Thyroid gland (tissue), 4 donors: ENCODE measurements at places on chromosomes 1 and 21. TPM values are rescaled to one million over a fixed set of nuclear protein-coding genes. Genes with fewer than 3 reads are reported as not detected.

DNA sequence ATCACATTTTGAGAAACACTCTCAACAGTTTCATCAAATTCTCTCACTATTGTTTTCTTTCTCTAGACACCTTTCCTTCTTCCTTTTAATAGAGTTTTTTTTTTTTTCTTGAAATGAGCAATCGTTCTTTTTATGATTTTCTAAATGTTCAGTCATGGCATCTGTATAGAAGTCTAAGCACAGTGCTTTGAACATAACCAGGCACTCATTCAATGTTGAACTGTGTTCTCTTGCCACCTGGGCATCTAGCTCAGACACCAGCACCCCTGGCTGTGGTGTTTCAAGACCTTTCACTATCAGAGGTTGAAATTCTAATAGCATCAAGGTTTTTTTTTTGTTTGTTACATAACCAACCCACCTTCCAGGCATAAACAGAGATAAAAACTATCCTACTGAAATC, 96.6 kb downstream of the DNM3 start:
- DNase-seq = no peak

GRCh38 chr1:116988908-116989307, 12.7 kb upstream of the CD101 start:
- DNase-seq = no peak

DNA sequence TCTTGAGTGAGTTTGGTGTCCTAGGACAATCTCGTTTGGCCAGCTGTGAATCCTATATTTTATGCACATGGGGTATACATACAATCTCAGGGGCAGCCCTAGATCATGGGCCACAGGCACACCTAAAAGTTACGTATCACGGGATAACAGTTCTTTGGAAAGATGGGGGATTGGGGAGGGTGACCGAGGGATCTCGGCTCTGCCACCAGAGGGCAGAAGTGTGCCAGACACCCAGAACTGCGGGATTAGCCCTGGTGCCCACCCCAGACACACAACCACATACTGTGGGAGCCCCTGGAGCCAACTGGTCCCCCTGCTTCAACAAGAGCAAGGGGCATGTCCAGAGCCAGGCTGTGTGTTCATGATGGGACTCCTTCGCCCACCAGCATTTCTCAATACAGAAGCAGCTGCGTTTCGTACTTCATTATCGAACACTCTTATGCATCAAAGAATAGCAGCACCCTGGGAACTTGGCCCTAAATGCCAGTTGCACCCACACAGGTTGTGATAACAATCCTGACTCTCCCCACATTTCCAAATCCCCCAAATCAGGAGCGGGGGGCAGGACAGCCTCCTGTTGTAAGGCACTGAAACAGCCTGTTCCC, 37.4 kb downstream of the TMCO4 start:
- peak; percentile 22 for DNase-seq

DNA sequence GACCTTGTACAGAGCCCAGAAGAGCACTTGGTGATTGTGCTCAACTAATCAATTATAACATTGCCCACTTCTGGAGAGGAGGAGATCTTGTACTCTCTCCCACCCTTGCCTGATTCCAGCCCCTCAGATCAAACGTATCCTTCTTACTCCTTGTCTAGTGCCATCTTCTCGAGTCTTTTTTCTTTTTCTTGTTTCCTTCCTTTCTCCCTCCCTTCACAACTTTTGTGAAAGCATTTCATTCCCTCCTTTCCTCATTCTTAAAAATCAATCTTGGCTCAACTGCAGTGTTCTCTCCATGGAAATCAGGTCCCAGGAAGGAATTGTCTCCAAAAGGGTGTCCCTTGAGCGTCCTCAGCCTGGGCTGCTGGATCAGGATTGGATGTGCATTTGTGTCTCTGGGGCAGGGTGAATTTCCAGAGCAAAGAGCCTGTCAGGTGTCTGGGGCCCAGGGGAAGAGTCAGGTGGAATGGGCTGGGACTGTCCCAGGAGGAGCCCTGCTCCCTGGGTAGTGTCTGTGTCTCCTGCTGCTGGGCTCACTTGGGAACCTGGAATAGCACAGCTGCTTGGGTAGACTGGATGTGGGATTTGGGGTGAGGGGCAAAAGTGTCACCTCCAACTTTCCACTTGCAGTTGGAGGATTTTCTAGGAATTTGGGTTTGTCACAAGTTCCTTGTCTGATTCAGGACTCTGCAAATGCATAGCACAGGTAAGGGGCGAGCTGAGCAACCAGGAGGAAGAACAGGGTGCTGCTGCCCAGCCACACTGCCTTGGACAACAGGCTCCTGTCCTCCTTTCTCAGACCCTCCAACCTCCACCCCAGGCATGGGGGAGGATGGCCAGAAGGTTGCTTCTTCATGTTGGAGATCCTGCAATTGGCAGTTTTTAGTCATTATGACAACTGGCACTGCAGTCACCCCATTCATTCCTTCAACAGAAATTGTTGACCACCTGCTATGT, 3.3 kb downstream of the SOX13 start:
- DNase-seq = no peak

GRCh38 chr1:11668516-11668915, 4.5 kb downstream of the FBXO6 start:
- DNase-seq = no peak

DNA sequence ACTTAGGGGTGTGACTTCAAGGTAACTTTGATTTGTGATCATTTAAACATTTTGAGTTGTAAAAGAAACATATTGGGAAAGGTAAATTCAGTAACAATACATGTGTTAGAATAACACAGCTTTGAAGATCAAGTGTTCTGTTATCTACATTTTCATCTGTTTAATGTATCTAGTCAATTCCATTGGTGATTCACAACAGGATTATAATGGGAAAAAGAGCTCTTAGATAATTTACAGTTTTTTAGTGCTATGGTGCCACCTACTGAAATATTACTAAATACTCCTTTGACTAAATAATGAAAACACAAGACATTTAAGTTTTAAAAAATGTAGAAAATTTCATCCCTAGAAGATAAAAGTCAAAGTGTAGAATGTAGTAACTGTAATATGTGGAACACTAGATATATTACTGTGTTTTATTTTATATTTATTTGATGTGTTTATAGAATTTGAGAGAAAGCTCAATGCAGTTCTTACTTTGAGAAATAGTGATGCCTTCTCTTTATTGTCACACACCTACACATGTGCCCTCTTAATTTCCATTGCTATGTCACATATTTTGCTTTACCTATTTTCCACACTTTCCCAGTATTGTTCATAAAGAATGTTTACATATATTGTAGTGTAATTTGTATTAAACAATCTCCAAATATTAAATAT, 47.4 kb downstream of the PTPRC start:
- DNase-seq = no peak

- DNase-seq = no peak
These were observed 57.4 kb downstream of the GALNT2 start for GRCh38 chr1:230124186-230125128.

DNA sequence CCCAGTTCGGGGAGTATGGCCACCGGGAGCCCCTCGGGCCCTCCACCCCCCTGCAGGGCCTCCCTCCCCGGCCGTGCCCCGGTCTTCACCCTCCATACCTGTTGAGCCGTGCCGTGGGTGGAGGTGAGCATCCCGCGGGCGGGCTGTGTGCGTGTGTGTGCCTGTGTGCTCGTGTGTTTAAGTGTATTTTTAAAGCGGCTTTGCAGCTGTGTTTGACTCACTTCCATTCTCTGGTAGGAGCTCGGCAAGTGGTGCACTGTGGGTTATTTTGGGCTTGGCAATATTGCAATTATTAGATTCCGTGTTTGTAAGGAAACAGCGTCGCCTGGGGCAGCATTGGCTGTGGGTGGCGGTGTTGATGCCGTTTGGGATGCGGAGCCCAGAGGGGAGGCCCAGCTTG, 20.3 kb upstream of the PLCH2 start:
- no peak for DNase-seq

DNA sequence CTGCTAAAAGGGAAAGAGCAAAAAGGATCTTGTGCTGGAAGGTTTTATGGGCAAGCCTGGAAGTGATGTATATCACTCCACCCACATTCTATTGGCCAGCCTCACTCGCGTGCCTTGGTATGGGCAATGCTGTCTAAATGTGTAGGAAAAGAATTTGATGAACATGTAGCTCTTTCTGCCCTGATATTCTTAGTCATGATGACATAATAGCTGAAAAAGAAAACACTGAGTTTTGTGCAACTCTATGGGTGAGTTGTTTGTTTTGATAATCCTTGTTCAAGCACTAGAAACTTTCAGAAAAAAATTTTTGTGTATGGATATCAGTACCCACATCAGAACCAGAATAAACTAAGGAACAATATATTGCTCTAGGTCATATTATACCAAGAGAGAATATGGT, 231.5 kb upstream of the ST6GALNAC5 start:
- DNase-seq = no peak

DNA sequence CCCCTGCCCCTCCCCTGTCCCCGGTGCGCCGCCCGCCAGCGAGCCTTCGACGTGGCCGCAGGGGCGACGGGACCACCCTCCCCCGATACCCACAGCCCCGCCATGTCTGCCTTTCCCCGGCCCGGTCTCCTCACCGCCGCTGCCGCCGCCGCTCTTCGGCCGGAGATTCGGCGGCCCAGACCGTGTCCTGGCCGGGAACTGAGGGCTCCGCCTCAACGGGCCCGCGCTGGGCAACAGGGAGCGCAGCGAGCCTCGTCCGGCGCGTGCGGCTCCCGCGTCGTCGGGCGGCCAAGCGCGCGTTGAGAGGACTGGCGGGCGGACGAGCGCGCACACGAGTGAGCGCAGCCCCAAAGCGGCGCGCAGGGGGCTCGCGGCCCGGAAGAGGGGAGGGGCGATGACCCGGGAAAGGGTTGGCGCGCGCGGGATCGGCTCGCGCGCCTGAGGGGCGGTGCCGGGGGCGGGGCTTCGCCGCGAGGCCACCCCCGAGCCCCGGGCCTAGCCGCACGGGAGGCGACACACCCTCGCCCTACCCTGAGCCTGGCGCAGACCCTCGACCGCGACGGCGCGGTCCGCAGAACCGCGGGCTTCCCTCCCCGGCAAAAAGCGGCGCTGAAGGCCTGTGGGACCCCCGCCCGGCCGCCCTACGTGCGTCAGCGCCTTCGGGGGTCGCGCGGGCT, at the start of gene BTG3:
Gene BTG3 (minus strand): TSS at position 337 of the 677 bp plus-strand sequence. CDS start 3,757 bp downstream, outside the sequence.
- DNase-seq = peak; percentile 81

GRCh38 chr1:21314743-21315396, 24.6 kb upstream of the ECE1 start:
- no peak for DNase-seq

GRCh38 chr1:44032170-44032790, 1.0 kb upstream of the SLC6A9 start:
- no peak for DNase-seq

GRCh38 chr1:78540048-78540447, 49.3 kb downstream of the PTGFR start:
- DNase-seq = no peak

DNA sequence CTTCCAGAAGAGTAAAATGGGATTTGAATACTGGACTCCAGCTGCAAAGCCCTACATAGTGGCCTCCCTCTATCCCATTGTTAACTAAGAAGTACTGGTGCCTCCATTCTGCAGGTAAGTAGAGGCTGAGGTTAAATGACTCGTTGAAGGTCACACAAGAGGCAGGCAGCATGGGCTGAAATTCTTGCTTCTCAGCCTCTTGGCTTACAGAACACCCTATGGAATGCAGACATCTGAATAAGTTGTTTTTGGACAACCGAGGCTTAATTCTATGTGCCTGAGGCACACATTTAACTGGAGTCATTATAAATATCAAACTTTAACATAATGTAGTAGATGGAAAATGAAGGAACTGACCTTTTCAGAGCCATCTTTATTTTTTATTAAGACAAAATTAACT, 5.7 kb downstream of the DNAJC11 start:
- DNase-seq = no peak

DNA sequence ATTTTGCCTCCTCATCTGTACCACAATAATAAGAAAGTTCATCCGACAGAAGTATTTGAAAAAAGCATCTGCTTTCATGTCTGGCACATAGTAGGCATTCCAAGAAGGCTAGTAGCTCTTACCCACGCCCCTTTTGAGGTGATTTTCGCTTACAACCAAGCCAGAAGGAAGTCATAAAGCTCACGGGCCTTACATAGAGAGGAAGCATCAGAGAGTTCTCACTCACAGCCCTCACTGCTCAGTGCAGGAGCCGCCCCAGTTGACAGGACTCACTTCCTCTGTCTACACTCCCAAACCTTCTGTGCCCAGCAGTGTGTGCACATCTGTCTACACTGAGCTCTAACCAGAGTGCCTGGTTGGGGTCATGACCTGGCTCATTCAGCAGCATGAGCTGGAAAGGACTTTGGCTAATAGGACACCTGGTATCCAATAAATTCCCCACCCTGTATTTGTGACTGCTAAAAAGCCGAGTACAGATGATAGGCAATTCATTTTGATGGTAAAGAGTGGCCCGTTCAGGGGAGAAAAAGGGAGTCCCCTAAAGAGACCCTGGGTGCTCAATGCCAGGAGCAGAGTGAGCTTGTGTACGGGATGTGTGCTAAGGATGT, 36.8 kb upstream of the DUSP10 start:
- no peak for DNase-seq

DNA sequence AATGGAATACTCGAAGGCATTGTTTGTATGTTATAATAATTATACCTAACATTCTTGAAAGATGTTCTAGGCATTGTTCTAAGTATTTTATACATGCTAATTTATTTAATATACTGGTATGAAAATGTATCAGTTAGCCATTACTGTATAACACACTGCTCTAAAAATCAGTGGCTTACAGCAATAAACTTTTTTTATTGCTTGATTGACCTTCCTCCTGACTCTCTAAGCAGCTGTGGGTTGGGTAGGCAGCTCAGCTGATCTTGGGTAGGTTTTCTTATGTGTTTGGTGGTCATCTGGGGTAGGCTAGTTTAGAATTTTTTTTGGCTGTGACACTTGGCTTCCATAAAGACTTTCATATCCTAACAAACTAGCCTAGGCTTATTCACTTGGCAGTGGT, 100.2 kb upstream of the SYT6 start:
- no peak for DNase-seq

DNA sequence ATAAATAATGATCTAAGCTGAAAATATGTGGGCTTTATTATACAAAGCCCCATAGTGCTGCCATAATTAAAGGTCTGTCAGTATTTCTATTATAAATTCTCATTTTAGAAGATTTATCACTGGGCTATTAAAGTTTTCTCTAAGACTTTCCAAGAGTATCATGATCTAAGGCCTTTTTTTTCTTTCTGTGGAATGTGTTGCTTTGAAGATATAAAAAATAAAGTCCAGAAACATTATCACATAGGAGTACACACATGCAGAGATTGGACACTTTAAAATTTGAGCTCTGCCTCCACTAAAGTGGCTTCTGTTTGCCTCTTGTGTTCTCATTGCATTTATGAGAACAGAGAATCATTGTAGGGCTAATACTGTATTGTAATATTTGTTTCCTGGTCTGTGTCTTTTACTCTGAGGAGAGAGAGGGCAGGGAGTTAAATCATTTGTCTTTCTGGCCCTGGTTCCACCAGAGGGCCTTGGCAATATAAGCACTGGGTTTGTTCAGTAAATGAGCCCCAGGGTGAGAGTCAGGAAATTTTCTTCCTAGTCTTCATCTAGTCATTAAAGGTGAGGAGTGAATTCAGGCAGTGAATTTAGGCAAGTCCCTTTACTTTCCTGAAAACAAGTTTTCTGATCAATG, 70.2 kb downstream of the NFIA start:
- DNase-seq = peak; percentile 45

GRCh38 chr1:230176326-230176725, 109.3 kb downstream of the GALNT2 start:
- no peak for DNase-seq

Gene FCGR3A
- 7.0 TPM for total RNA-seq

Gene TRPM2
- total RNA-seq = 0.98 TPM

Gene EPHA8
- total RNA-seq = not detected

Gene LIX1L
- total RNA-seq = 21.3 TPM

Gene VSIG8
- total RNA-seq = not detected

Gene LYPD8
- total RNA-seq = not detected

Gene DENND2C
- 3.8 TPM for total RNA-seq

Gene CELA2A
- not detected for total RNA-seq

Gene CALML6
- not detected for total RNA-seq

Gene HAX1
- total RNA-seq = 52.0 TPM

Gene FAM72B
- total RNA-seq = not detected

Gene CD247
- total RNA-seq = 1.3 TPM
